ENCODE measurements at places on chromosomes 7 and 10.

DNA sequence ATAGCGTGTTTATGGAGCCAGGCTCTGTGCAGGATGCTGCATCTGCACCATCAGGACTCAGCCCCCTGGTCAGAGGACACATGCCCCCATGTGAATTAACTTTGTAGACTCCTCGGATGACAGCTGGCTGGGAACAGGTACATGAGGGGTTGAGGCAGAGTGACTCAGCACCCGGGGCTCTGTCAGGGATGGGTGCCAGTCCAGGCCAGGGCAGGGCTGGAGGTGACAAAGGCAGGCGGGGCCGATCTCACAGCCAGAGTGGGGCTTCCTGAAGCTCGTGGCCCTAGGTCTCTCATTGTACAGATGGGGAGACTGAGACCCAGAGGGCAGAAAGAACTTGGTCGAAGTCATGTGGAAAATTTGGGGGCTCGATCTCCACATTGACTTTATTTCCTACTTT, 35.3 kb upstream of the PCBD1 start:
- no peak for DNase-seq

GRCh38 chr7:116797612-116798011, 64.8 kb upstream of the CAPZA2 start:
- DNase-seq = peak; percentile 66

- no peak for DNase-seq
Measured at GRCh38 chr10:69359594-69359993, 57.1 kb downstream of the TACR2 start.

DNA sequence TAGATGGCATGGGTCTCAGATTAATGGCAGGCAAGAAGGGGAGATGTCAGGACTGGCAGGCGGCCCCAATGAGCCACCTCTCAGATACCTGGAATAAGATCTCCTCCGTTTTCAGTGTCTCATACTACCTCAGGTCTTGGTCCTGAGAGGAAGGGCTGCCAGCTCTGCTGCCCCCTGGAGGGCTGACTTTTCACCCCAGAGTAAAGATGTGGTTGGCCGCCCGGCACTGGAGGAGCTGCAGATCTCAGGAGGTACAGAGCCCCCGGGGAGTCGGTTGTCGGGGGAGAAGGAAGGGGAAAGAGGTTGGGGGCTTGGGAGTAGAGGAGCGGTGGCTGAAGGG, 642 bp upstream of the COL13A1 start:
- DNase-seq = peak; percentile 54

GRCh38 chr7:117386110-117386706, 41.1 kb downstream of the ASZ1 start:
- DNase-seq = peak; percentile 19

GRCh38 chr7:19754521-19755116, 18.8 kb downstream of the TMEM196 start:
- DNase-seq = peak; percentile 61

DNA sequence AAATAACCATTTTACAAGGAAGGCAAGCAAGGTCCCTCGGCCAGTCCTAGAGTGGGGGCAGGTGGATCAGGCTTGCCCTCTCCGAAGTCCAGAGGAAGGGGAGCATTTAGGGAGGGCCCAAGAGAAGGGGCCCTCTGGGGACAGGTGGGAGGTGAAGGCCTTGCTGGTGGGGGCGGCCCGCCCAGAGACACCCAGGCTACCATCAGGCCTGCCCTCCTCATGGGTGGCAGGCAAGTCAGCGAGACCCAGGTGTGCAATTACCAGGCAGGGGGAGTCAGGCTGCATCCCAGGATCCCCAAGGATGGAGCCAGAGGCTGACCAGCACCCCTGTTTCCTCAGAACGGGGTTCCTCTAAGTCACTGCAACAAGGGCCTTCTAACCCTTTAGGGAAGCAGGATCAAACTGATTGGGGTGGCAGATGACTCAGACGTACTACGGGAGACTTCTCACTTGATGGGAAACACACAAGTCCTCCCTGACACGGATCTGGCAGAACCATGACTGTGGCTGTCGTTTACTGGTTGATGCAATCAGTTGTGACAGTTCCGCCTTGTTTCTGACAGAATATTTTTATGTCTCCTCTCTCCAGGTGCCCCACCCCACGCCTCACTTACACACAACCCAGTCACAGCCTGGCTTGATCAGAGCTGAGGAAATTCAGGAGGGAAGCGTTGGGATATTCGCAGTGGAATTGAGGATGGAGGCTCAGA, 8.2 kb downstream of the LOXL4 start:
- peak; percentile 24 for DNase-seq

- DNase-seq = no peak
Measured at GRCh38 chr7:121046893-121047468, 58.5 kb downstream of the CPED1 start.

- no peak for DNase-seq
Measured at GRCh38 chr7:128708824-128709223, 30.3 kb upstream of the CALU start.

DNA sequence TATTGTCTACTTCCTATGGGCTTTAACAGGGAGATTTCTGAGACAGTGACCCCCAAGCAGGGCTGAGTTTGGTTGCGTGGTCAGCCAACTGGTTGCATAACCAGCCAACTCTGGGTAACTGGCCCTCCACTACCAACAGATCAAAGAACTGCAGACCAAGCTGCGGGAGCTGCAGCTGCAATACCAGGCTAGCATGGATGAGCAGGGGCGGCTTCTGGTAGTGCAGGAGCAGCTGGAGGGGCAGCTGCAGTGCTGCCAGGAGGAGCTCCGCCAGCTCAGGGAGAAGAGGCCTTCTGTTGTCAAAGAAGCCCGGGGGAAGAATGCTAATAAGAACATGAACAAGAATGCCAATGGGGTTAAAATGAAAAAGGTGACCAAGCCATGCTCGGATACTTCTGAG, 15.7 kb upstream of the FLNC start:
- no peak for DNase-seq

DNA sequence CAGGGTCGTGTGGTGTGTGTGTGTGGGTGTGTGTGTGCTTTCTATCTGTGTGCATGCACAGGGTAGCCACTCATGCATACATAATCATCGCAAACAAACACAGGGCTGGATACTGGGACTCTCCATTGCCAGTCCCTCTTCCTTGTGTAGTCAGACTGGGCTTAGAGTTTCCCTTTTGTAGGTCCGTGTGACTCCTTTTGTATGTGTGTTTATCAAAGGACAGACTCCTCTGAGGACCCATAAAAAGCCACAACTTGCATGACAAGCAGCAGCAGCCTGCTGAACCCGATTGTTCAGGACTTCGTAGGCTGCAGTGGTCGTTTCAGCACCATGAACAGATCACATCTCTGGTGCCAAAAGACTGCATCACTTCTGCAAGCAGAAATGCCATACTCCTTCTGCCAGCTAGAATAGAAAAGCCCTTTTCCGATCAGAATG, 895 bp downstream of the VSTM2A start:
- DNase-seq = peak; percentile 2

DNA sequence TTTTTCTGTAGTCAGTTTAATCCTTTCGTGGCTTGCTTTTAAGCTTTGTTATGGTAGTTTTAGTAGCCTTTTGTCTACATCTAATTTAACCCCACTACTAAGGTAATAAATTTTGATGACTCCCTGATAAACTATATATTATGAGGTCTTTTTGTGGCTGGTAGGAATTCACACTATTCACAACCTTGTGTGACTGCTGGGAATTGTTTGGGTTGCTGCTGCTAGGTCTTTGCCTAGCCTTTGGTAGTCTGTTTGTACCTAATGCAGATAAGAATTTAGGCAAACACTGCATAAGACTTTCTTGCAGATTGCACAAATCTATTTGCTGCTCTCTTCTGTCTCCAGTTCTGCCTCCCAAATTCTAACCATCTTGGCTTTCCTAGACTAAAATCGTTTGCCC, 58.3 kb downstream of the SHOC2 start:
- no peak for DNase-seq

GRCh38 chr7:44983742-44984477, 5.1 kb upstream of the MYO1G start:
- no peak for DNase-seq

DNA sequence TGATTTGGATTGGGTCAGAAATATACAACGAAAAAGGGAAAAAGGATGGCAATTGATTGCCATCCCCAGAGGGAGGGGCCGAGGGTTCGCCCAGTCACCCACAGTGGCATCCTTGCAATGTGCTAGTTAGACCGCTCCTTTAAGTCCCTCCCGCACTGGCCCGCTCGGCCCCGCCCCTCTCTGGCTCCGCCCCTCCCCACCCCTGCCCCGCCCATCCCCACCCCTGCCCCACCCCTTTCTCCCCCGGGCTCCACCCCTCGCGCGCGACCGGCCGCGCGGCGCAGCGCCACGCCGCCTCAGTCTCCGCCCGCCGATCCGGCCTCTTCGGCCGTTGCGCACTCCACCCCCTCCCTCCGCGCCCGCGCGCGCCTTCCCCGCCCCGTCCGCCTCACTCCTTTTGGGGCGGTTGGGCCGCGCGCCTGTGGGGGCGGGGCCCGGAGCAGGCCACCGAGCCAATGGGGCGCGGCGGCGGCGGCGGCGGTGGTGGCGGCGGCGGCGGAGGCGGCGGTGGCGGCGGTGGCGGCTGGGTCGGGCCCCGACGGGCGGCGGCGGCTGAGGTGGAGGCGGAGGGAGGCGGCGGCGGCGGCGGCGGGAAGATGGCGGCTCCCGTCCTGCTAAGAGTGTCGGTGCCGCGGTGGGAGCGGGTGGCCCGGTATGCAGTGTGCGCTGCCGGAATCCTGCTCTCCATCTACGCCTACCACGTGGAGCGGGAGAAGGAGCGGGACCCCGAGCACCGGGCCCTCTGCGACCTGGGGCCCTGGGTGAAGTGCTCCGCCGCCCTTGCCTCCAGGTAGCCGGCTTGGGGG, at the start of gene VKORC1L1:
VKORC1L1 (plus strand) TSS at position 299 of the 806 bp plus-strand sequence; CDS start at position 597, 298 bp downstream.
- DNase-seq = peak; percentile 90

DNA sequence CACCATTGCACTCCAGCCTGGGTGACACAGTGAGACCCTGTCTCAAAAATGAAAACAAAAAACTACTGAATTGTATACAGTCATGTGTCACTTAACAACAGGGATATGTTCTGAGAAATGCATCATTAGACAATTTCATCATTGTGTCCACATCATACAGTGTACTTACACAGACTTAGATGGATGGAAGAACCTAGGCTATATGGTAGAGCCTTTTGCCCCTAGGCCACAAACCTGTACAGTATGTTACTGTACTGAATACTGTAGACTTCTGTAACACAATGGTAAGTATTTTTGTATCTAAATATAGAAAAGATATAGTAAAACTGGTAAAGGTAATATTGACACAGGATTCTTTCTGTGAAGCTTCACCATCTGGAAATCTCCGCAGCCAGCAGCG, 81.7 kb downstream of the KBTBD2 start:
- DNase-seq = no peak
